Stimulated activated naive B cell treated with anti-CD40 and anti-IgM and Interleukin-4, amounts not matched to agents 10 μg/mL and 1 μg/mL and 100 μg/mL, for 72 hours (primary cell): ENCODE measurements at places on chromosomes 1 and 21.

GRCh38 chr21:31072533-31072932, 34.3 kb upstream of the KRTAP19-8 start:
- DNase-seq: no peak

GRCh38 chr1:106926803-106927582, 129.5 kb upstream of the PRMT6 start:
- DNase-seq: no peak

- no peak for DNase-seq
Measured at GRCh38 chr1:58774027-58774426, 9.8 kb downstream of the JUN start.

GRCh38 chr21:40706806-40707655, 139.9 kb downstream of the DSCAM start:
- DNase-seq: no peak

DNA sequence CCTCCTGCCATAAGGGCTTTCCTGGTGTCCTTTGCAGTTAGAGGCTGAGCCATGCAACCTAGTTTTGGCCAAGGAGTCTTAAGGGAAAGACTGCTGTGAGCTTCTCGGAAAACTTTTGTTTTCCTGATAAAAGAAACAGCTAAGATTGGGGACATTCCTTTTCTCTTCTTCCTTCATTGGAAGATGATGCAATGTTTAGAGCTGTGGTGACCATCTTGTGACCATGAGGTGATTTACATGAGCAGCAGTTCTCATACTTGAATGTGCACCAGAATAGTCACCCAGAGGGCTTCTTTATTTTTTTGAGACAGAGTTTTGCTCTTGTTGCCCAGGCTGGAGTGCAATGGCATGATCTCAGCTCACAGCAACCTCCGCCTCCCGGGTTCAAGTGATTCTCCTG, 20.4 kb upstream of the SMAP2 start:
- DNase-seq: no peak

- DNase-seq: no peak
Measured at GRCh38 chr21:21200103-21200938, 202.1 kb downstream of the NCAM2 start.

GRCh38 chr1:24709791-24710441, 35.3 kb upstream of the CLIC4 start:
- DNase-seq: no peak

DNA sequence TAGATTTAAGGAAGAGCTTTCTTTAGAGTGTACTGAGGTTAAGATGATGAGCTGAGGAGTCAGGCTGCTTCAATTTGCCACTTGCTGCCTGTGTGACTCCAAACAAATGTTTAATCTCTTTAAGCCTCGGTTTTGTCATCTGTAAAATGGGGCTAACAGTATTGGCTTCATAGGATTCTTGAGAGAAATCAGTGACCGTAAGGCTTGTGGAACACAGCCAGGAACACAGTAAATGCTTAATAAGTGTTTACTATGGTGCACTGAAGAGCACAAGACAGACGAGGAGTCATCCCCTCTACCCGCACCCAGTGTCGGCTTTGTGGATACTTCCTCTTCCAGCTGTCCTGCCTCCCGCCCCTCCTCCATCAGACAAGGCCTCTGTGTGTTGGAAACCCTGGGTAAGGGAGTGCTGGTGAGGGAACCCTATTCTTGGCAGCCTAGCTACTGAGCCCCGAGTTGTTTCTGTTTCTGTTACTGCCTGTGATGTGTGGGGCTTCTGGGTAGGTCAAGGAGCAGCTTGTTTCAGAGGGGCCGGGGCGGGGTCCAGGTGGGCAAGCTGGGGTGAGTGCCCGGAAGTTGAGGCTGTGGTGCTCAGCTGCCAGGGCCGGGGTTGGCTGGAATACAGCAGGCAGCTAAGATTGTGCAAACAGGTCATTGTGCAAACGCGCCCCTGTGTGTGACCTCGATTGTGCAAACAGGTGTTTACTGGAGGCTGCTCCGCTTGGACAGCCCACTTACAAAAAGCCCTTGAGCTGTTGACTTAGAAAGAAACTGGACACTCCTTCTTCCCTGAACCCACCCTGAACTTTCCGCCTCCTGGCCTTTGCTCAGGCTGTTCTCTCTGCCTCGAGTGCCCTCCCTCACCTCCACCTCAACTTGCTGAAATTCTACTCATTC, 4.0 kb upstream of the CSF3R start:
- DNase-seq: no peak

DNA sequence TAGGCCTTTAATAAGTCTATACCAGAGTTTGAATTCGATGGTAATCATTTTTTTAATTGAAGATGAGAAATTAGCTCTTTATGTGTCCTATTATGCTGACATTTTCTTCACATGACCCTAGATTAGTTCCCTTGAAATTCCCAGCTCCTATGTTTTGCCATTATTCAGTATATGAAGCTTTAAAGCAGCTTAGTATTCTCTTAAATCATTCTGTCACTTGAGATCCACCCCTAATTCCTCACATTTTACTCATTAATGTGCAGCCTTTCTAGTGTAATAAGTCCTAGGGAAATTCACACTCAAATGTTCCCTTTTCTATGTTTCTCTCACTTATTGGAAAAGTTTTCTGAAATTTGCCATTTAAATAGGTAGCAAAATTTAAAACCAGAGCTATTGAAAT, 704.5 kb upstream of the B3GALT2 start:
- no peak for DNase-seq

DNA sequence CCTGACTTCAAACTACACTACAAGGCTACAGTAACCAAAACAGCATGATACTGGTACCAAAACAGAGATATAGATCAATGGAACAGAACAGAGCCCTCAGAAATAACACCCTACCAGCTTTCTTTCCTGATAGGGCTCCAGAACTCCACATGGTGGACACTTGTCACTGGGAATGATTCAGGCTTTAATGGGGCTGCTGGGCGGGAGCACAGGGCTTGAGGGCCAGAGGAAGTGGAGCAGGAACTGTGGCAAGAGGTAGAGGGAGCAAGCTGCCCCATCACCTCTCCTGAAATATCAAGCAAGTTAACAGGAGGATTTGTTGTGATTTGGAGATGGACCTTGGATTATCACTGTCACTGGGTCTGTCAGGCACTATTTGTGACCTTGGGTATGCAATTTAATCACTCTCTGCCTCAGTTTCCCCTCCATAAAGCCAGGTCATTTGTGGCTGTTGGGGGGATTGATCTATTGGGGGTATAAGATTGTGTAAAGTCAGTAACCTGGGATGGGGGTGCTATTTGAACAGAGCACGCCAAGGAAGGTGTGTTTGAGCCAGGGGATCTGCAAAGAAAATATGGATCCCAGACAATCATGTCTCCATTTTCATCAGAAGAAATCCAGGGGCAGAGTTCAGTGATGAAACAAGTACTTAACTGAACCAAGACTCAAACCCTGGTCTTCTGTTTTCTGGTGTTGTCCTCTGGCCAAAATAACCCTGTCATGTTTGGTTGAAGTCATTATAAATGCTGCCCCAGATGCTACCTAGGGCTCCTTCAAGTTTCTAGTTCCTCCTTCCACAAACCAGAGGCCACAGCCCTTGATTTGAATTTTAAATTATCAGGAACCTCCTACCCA, 25.2 kb downstream of the ETS2 start:
- no peak for DNase-seq

DNA sequence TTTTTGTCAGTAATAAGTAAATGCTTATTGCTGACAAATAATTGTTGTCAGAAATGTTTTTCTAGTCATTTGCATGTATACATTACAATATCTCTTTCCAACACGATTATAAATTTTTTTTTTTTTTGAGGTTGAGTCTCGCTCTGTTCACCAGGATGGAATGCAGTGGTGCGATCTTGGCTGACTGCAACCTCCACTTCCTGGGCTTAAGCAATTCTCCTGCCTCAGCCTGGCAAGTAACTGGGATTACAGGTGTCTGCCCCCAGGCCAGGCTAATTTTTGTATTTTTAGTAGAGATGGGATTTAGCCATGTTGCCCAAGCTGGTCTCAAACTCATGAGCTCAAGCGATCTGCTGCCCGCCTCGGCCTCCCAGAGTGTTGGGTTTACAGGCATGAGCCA, 72.0 kb upstream of the ATF3 start:
- DNase-seq: no peak

DNA sequence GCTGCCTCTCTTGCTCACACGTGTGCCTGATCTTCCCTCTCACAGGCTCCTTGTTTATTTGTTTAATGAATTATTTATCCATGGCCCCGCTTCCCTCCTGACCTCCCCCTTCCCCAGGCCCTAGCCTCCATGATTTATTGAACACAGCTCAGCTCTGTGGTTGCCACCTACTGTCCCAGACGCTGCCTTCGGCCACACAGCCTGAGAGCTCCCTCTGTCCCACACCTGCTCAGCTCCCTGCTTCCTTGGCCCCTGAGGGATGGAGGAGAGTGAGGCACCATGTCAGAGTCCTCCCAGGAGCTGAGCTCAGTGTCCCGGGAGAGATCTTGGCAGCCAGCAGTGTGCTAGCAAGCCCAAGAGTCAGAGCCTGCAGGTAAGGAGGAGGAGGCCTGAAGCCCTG, 3.1 kb upstream of the EFNA3 start:
- DNase-seq: no peak

GRCh38 chr1:183622884-183623785, 12.4 kb downstream of the ARPC5 start:
- DNase-seq: peak; percentile 35

DNA sequence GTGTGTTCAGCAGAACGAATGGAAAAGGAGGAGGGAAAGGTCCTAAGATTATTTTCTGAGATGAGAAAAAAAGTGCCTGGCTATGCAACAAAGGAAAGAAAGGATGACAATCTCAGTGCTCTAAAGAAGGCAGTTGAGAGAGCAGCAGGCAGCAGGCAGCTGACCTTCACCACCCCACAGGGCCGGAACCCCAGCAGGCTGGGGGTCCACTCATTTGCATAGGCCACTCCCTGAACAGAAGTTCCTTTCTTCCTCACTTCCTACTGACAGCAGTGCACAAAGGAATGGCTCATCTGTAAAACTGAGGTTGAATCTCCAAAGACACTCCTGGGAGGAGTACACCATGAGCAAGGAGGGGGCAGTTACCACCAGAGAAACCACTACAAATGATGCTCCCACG, 41.4 kb upstream of the TNR start:
- DNase-seq: no peak

DNA sequence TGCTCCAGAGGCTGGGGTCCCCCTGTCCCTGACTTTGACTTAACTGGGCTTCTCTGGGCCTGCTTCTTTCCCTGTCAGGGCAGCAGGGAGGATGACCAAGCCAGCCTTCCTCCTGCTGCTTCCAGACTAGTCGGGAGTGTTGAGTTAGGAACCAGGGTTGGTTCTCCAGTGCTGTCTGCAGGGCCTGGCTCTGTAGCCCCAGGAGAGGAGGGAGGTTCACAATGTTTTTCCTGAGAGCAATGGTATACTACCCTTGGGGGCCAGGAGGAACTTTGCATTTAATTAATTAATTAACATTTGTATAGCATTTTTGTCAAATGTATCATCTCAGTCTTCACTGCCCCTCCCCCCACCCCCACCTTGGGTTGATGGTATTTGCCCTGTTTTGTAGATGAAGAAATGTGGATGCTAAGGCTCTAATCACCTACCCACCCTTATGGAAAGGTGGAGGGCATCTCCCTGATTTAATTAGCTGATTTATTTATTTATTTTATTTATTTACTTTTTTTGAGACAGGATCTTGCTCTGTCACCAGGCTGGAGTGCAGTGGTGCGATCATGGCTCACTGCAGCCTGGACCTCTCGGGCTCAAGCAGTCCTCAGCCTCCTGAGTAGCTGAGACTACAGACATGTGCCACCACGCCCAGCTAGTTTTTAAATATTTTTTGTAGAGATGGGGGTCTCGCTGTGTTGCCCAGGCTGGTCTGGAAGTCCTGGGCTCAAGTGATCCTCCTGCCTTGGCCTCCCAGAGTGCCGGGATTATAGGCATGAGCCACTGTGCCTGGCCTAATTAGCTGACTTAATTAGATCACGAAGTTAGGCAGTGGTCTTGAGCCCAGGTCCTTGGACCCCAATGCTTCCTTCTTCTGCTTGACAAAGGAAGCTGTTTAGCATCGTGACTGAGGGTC, 6.6 kb downstream of the H6PD start:
- no peak for DNase-seq

- no peak for DNase-seq
Measured at GRCh38 chr1:210440081-210440480, 111.4 kb downstream of the HHAT start.

GRCh38 chr21:44043613-44044012, 31.5 kb downstream of the TRAPPC10 start:
- DNase-seq: no peak

DNA sequence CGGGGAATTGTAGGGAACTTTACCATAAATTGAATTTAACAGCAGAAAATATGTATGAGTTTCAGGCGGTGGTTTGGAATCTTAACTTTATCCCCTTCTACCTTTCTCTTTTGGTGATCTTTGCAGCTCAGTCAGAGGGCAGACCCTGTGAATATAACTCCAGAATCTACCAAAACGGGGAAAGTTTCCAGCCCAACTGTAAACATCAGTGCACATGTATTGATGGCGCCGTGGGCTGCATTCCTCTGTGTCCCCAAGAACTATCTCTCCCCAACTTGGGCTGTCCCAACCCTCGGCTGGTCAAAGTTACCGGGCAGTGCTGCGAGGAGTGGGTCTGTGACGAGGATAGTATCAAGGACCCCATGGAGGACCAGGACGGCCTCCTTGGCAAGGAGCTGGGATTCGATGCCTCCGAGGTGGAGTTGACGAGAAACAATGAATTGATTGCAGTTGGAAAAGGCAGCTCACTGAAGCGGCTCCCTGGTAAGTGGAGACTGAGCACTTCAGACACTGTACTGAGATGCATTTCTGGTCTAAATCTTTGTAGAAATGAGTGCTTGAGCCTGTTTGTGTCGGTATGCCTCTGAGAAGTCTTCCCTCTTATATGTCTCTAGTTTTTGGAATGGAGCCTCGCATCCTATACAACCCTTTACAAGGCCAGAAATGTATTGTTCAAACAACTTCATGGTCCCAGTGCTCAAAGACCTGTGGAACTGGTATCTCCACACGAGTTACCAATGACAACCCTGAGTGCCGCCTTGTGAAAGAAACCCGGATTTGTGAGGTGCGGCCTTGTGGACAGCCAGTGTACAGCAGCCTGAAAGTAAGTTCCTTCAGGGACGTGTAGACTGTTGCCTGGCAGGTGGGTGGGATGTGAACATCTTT, 1.5 kb downstream of the CCN1 start:
- DNase-seq: no peak

- no peak for DNase-seq
Measured at GRCh38 chr1:234997896-234998741, 130.5 kb downstream of the TOMM20 start.

GRCh38 chr1:208161005-208161404, 83.2 kb downstream of the PLXNA2 start:
- DNase-seq: no peak

GRCh38 chr1:72066431-72066830, 215.9 kb downstream of the NEGR1 start:
- DNase-seq: no peak

DNA sequence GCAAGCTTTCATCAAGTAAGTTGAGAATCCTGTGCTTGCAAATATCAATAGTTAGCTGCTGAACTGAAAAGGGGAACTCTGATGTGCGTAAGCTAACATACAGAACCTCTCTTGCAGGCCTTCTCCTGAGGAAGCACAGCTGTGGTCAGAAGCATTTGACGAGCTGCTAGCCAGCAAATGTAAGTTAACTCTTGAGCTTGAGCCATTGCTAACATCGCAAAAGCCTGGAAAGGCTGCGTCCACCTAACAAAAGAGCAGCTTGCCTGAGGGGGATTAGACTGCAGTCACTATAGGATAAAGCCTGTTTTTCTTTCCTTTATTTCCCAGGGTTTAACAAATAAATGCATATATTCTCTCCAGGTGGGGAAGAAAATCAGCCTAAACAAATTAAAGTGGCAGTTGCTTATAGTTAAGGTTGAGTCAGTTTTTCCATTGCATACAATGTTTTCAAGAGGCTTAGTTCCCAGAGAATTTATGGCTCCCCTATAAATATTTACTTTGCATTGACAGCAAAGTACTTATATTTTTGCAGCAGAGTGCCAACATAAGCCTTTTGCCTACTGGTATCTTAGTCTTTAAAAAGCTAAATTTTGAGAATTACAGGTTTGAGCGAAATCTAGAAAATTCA, 1.5 kb downstream of the RGS2 start:
- peak; percentile 30 for DNase-seq
